Activated CD8-positive, alpha-beta memory T cell treated with anti-CD3 and anti-CD28 coated beads for 1 hour (primary cell): ENCODE measurements at places on chromosomes 6 and 20.

DNA sequence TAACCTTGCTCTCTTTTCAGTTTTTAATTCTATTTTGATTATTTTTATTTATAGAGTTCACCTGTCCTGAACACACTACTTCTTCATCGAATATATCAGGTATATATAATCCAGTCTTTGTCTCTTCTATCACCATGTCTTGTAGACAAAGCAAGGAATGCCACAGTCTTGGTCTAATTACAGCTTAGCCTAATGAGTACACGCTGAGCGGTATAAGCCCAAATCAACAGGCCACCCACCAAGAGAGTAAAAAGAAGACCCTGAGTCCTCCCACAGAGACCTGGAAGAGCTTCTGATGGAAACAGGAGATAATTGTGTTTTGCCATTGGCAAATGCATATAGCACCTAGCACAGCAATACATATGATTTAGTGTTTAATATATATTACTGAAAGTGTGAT, 68.7 kb upstream of the TCF21 start:
- DNase-seq = no peak

DNA sequence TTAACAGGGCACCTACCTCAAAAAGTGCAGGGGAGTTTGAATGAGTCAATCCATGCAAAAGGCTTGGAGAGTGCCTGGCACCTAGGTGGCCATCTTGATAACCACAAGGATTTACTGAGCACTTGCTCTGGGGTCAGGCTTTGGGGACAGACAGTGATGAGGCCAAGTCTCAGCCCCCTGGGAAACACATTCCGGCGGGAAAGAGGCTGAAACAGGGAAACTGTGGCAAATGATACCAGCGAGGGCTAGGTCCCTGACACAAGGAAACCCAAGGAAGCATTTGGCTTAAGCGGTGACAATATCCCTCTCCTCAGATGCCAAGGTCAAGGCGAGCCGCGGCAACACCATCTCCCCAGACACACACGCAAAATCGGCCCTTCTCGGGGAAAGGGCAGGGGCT, 527 bp upstream of the DOK5 start:
- DNase-seq = no peak

DNA sequence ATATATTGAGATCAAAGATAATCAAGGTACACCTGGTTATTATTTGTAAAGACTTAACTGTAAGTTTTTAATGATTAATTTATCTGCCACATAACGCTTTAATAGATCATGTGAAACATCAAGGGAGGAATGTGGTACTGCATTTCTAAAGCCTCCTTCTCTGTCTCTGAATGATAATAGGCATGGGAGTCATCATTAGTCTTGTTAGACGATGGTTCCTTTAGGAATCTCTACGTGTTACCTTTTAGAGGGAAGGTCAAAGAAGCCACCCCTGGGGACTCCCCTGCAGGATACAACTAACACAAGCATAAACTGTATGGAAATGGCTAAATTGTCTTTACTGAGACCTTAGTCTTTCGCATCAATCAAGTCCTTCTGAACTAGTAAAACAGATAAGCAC, 173.6 kb upstream of the MCHR2 start:
- no peak for DNase-seq

DNA sequence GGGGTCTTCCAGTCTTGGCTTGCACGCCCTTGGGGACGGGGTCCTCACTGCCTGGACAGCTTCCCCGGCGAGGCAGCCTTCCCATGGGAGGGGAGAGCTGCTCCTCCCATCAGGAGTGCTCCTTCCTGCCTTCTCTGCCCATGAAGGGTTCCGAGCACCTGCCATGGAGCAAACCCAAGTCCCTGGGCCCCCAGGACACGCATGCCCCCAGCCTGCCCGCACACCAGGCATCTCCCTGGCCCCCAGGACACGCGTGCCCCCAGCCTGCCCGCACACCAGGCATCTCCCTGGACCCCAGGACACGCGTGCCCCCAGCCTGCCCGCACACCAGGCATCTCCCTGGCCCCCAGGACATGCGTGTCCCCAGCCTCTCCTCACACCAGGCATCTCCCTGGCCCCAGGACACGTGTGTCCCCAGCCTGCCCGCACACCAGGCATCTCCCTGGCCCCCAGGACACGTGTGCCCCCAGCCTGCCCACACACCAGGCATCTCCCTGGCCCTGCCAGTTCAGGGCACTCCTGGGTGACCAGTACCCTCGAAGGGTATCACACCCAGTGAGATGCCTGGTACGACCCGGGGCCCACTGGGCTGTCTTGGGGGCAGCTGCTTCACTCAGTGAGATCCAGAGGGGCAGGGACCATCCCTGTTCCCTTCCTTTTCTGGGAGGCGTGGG, 21.7 kb downstream of the COL20A1 start:
- no peak for DNase-seq

- no peak for DNase-seq
Measured at GRCh38 chr6:38024908-38025307, 205.4 kb downstream of the ZFAND3 start.

DNA sequence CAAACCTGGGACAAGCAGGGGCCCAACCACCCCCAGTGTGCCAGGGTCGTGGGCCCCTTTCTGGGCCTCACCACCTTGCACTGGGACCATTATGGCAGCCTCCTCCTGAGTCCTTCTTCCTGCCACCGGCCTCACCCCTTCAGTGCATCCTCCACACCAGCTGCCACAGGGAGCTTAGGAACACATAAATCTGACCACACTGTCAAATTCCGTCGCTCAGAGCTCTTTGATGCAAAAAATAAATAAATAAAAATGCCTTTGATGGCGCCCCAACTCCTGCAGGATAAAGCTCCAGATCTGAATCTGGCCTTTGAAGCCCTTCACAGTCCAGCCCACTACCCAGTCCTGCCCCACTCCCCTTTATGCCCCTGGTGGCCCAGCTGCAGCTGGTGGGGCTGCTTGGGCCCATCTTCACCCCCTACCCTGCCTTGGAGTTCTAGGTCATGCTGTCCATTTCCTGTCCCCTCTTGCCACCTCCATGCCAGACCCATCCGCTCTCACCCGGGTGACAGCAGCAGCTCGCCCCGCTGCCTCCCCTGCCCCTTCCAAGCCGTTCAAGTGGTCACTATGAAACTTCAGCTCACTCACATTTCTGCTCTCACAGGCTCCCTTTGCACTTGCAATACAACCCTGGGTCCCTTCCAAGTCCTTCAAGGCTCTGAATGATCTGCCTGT, 16.0 kb downstream of the MYH7B start:
- no peak for DNase-seq
